ENCODE measurements at places on chromosomes 12 and 14. TPM values are rescaled to one million over a fixed set of nuclear protein-coding genes. Genes with fewer than 3 reads are reported as not detected.

- DNase-seq = no peak
Observed at GRCh38 chr14:43900173-43900655, 606.9 kb downstream of the FSCB start.

DNA sequence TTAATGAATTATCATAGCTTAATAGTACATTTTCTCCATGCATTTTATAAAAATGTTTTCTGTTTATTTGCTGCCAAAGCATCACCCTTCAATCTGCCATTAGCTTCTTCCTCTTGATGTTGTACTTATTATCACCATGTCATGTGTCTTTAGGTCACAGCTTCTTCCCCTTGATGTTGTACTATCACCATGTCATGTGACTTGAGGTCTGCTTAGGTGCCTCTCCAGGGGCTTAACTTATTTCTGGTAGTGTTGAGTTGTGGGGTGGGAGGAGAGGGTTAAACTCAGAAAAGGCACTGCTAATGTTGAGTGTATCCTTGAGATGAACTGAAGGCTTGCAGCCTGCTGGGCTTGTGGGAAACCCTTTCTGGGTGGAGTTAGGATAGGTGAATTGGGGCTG is 87.8 kb downstream of the DAAM1 start:
- DNase-seq = no peak

The ANKRD33 gene
- total RNA-seq = not detected

- no peak for DNase-seq
Observed at GRCh38 chr14:55381561-55381960, 30.1 kb downstream of the ATG14 start.

The IFT43 gene
- total RNA-seq = 16.2 TPM

DNA sequence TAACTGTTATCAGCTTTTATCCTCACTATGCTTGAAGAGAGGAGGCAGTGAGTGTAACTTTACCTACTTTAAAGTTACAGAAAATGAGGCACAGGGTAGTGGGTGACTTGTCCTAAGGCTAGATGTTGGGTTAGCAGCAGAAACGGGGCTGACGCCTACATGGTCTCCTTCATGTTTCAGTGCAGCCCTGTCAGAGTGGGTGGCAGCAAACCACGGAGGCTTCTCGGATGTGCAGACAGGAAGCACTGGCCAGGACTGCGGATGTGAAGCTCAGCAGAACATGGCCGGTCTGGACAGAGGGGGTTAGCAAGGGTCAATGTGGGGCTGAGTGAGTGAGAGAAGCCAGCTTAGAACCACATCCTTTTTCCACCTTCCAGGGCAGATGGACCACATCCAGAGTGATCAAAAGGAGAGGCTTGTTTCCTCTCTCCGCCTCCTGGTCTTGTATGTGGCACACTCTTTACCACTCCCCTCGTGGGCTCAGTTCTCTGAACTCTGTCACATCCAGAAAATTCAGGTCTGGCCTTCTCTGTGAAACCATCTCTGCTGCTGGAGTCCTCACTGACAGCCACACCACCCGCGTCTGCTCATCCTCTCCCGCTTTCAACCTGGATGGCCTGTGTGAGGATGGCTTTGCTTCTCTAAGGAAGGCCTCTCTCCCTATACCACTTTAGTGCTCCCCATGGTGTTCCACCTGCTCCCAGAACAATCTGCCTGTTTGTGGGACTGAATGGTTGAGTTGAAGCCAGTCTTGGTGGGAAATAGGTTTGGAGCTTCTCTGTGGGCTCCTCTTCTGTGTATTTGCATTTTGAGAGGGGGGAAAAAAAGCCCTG is 14.1 kb downstream of the SUSD6 start:
- DNase-seq = no peak

GRCh38 chr12:5073853-5074252 is 30.2 kb downstream of the KCNA5 start:
- no peak for DNase-seq

The KLRF1 gene
- total RNA-seq = 0.78 TPM

The GPRC5A gene
- total RNA-seq = 2.2 TPM

The AQP5 gene
- 0.21 TPM for total RNA-seq

GRCh38 chr14:68630611-68631393 is 162.1 kb downstream of the ZFP36L1 start:
- no peak for DNase-seq

The DDHD1 gene
- 17.1 TPM for total RNA-seq

The HPD gene
- not detected for total RNA-seq

DNA sequence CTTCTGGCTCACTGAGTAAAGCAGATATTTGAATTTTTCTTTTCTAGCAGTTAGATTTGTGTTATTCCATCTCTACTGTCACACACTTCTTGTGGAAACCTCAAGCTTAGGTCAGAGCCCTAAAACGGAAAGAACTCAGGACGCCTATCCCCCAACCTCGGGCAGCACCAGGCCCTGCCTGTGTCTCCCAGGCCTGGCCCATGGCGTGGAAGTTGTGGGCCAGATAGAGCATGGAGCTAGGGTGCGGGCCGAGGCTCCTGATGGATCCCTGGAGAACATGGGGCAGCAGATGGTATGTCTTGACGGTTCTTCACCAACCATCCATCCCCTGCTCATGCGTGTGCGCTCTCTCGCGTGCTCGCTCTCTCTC is 20.6 kb downstream of the P2RX4 start:
- no peak for DNase-seq

Measured in tibial nerve (tissue), 4 donors.